Neural progenitor cell (in vitro differentiated cells): ENCODE measurements at places on chromosomes 16 and 17. TPM values are rescaled to one million over a fixed set of nuclear protein-coding genes. Genes with fewer than 3 reads are reported as not detected.

DNA sequence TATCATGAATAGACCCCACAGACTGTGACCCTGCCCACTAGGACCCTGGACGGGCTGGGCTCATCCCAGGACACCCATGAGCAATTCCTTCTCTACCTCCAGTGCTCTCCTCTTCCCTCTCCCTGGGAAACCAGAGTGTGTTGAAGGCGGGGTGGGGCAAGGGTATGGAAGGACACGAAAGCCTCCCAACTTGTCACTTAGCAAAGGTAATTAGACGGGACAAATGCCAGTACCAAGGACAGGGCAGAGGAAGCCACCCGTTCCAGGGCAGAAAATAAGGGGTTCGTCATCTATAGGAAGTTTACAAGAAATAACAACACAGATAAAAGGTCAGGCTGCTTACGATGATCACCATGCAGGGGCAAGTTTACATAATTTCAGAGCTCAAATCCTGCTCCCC, 4.9 kb upstream of the EPX start:
- no peak for DNase-seq

Gene TBC1D3G
- not detected in 2 replicates for total RNA-seq

DNA sequence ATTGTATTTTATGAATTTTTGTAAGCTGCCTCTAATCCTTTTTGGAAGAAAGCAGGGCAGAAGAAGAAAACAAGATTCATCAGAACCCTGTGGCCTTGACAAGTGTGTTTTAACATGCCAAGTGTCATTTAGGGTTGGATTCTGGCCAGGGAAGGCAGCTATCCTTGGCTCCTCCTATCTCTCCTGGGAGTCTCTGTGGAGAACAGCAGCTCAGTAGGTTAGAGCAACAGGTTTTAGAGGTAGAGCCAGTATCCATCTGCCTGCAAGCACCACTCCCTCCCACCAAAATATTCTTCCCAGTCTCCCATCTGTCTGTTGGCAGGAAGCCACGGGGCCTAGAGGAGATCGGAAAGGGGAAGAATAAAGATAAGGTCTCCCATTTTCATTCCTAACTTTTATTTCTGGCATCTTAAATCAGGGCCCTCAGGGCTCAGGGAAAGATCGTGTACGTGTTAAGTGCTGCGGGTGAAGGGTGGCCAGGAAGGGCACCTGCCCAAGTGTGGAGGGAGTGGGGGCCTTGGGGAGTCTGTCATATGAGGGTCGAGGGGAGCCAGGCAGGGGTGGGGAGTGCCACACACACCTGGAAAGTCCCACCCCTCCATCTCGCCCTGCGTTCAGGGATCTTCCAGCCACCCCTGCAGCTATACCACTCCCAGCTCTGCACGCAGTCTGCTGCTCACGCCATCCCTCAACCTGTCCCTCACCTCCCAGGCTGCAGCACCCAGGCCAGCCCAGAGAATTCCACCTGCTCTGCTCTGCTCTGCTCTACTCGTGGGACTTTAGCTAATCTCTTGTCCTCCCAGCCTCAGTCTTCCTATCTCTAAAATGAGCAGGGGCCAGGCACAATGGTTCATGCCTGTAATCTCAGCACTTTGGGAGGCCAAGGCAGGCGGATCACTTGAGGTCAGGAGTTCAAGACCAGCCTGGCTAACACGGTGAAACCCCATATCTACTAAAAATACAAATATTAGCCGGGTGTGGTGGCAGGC, 17.1 kb upstream of the CPSF4L start:
- DNase-seq: no peak

Gene ZNF764
- 3.6 and 12.6 TPM in 2 replicates for total RNA-seq

Gene HBM
- total RNA-seq: not detected in 2 replicates

Gene CACNG3
- total RNA-seq: not detected in 2 replicates

- no peak for DNase-seq
Observed at GRCh38 chr16:28499854-28500253, 5.4 kb downstream of the APOBR start.

- no peak for DNase-seq
Observed at GRCh38 chr16:69204172-69204571, 17.2 kb downstream of the SNTB2 start.

- no peak for DNase-seq
Observed at GRCh38 chr17:62405451-62405850, 18.2 kb upstream of the METTL2A start.

Gene NPTX1
- total RNA-seq: 2.6 and 3.8 TPM in 2 replicates
